ENCODE measurements at places on chromosomes 1 and 21.

- no peak for DNase-seq
Observed at GRCh38 chr1:2431103-2431502, 18.7 kb upstream of the PEX10 start.

GRCh38 chr1:176033474-176033873 is 173.6 kb downstream of the COP1 start:
- DNase-seq = no peak

GRCh38 chr1:17239420-17239819 is 9.5 kb upstream of the PADI3 start:
- no peak for DNase-seq

DNA sequence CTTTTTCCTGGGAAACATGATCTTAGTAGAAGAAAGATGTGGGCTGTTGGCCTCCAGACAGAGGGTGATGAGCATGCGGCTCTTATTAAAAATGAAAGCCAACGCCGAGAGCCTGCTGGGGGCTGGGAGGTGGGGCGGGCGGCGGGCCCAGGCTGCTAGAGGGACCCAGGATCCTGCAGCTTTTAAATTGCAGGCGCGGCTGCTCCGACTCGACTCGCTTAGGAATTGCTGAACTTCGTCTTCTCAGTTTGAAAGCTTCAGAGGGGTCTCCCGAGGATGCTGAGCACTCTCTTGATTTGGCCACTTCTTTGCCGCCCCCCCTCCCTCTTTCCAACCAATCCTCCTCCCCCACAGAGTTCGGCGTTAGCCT is 1.2 kb downstream of the AGPAT3 start:
- peak; percentile 65 for DNase-seq

- DNase-seq = no peak
Observed at GRCh38 chr1:171898941-171899340, 57.6 kb downstream of the DNM3 start.

DNA sequence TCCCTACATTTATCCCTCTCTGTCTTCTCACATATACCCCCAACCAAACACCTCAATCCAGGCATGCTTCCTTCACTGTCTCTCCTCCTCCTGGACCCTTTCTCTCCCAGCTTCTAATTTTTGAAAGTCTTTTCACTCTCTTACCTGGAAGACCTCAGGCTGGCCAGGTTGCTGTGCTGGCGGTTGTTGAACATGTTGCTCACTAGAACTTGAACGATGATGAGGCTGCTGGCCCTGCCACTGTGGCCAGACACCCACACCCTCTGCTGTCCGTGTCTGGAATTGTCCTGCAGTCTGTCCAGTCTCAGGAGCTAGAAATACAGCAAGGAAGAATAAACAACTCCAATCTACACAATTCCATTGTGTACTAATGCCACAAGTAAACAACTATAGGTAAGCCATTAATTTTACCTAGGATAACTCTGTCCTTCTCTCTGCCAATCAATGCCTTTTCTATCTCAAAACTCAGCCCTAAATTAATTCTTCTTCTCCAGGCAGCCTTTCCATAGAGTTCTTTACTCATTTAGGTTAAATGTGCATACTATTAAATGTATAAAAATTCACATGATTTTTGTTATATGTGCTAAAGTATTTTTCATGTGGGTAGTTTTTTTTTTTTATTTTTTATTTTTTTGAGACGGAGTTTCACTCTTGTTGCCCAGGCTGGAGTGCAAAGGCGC is 5.1 kb upstream of the CTSK start:
- peak; percentile 44 for DNase-seq

DNA sequence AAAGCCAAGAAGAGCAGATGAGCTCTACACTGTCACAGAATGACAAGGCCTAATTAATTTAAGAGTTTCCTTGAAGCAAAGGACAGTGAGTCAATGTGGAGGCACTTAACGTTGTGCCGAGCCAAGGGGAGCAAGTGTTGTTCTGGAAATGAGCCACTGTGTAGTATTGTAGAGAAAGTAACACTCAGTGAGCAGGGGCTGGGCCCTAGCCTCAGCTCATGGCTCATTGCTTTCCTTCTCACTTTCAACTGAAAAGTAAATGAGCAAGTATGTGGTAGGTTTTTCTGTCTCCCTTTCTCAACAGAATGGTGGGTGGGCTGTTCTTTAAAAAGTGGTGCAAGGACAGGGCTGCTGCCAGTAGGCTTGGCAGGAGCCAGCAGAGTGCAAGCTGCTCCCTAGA is 11.8 kb upstream of the KIAA0040 start:
- no peak for DNase-seq

- peak; percentile 38 for DNase-seq
Observed at GRCh38 chr1:58884706-58885661, 101.1 kb upstream of the JUN start.

- DNase-seq = no peak
Observed at GRCh38 chr1:184403961-184404726, 17.3 kb downstream of the C1orf21 start.

GRCh38 chr1:198986036-198986435 is 347.2 kb downstream of the PTPRC start:
- DNase-seq = no peak

GRCh38 chr1:223508796-223509195 is 115.6 kb downstream of the CCDC185 start:
- no peak for DNase-seq

DNA sequence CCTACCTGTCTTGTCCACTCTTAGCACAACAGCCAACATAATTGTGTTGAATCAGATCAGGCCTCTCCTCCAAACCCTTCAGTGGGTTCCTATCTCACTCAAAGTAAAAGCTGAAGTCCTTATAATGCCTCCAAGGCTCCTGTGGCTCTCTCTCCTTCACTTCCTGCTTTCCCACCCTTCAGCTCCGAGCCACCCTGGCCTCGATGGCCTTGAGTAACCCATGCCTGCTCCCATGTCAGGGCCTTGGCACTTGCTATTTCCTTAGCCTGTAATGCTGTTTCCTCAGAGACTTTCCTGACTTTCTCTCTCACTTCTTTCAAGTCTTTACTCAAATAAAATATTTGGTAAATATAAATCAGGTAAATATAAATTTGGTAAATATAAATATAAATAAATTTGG is 8.1 kb upstream of the PLEKHM2 start:
- DNase-seq = no peak
